ENCODE measurements at places on chromosomes 11 and 22. TPM values are rescaled to one million over a fixed set of nuclear protein-coding genes. Genes with fewer than 3 reads are reported as not detected.

The DGCR6 gene
- total RNA-seq = 1.8 TPM

The HBB gene
- not detected for total RNA-seq

The EIF3L gene
- 450 TPM for total RNA-seq

The SLC22A9 gene
- total RNA-seq = not detected

The VSIG10L2 gene
- 0.09 TPM for total RNA-seq

The CCDC117 gene
- total RNA-seq = 16.8 TPM

The OR51I1 gene
- not detected for total RNA-seq

Data from dermis lymphatic vessel endothelial cell (primary cell).